ENCODE measurements at places on chromosomes 4 and X. TPM values are rescaled to one million over a fixed set of nuclear protein-coding genes. Genes with fewer than 3 reads are reported as not detected.

The GNRHR gene
- total RNA-seq = not detected

The CSAG3 gene
- total RNA-seq = not detected

The PAGE2 gene
- not detected for total RNA-seq

The UGT2B10 gene
- not detected for total RNA-seq

The DDIT4L gene
- total RNA-seq = 1.3 TPM

The IKBKG gene
- total RNA-seq = 51.9 TPM

The CXCL10 gene
- total RNA-seq = 1.5 TPM

The ABCG2 gene
- total RNA-seq = 1.2 TPM

The CLIC2 gene
- 0.50 TPM for total RNA-seq

The DRP2 gene
- total RNA-seq = 0.88 TPM

The REELD1 gene
- total RNA-seq = not detected

The BCORL1 gene
- 7.2 TPM for total RNA-seq

The PDK3 gene
- total RNA-seq = 29.0 TPM

The CXCL8 gene
- 13.2 TPM for total RNA-seq

The CACNA1F gene
- 0.93 TPM for total RNA-seq

The ODAM gene
- total RNA-seq = not detected

The COL4A5 gene
- not detected for total RNA-seq

The DMRTC1B gene
- not detected for total RNA-seq

The NIPAL1 gene
- total RNA-seq = 0.78 TPM

The GIMD1 gene
- not detected for total RNA-seq

The PYURF gene
- 50.8 TPM for total RNA-seq

The RAB39B gene
- total RNA-seq = 13.6 TPM

The ZMAT1 gene
- total RNA-seq = 3.6 TPM

The RELL1 gene
- 44.9 TPM for total RNA-seq

The C4orf36 gene
- total RNA-seq = not detected

The ZNF732 gene
- not detected for total RNA-seq

The GAB3 gene
- 10.5 TPM for total RNA-seq

The CLCN4 gene
- not detected for total RNA-seq

The GBA3 gene
- not detected for total RNA-seq
